Endodermal cell (in vitro differentiated cells): ENCODE measurements at places on chromosomes 1 and 21. TPM values are rescaled to one million over a fixed set of nuclear protein-coding genes. Genes with fewer than 3 reads are reported as not detected.

FAM43B gene
- total RNA-seq: 0.11 and 0.13 TPM in 2 replicates

DNA sequence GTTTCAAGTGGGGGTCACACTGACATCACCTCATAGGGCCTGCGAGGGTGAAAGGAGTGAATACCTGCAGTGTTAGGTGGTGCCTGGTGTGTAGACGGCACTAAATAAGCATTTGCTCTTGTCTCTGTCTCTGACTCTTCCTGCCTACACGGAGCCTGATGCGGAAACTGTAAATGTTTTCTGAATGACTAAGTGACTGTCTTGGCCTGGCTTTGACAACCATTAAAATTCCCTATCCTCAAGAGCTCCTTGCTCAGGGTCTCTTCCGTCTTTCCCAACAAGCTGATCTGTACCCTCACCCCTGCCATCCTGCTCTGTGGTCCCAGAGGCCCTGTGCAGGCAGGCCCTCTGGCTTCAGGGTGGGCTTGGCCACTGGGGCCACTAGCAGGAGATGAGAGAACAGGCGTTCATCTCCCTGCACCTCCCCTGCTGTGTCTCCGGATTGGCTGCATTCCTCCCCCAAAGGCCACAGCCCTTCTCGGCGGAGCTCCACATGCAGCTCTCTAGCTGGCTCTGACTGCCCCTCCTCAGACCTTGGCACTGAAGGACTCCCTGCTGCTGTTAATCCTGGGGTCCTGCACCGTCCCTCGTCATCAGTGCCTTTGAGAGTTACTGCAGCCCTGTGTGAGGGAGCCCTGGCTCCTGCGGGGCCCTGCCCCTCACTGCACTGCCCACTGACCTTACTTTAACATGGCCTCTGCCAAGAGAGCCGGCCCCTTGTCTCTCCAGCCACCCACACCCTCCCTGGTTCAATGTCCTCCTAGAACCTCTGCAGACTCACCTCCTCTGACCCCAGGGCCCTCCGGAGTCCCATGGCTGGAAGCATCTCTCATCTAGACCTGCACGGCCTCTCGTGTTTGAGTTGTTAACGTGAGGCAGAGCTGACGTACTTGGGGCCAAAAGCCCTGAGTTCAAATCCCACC, 211.1 kb downstream of the MATN1 start:
- DNase-seq: peak; percentile 84

CA6 gene
- total RNA-seq: not detected in 2 replicates

DNA sequence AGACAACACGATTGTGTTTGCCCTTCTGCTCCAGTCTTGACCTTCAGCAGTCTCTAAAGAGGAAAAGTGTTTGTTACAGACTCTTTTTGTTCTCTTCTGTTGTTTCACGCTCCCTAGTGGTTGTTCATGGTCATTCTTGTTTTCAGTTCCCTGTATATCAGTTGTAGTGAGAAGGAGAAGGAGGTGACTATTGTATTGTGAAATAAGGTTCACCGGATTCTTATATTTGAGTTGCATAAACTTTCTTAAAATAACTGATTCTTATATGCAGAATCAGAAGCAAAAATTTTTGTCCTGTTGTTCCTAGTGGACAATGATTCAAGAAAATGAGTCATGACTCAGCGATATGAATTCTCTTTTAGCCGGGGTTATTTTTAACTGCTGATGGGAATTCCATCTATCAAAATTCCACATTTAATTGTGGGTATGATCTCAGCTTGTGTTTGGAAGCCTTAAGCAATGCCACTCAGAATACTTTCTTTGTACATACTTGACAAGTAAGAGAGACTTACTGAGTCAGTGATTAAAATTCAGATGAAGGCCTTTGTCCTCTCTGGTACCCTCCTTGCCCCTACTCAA, 152.2 kb downstream of the CLEC20A start:
- DNase-seq: no peak

DNA sequence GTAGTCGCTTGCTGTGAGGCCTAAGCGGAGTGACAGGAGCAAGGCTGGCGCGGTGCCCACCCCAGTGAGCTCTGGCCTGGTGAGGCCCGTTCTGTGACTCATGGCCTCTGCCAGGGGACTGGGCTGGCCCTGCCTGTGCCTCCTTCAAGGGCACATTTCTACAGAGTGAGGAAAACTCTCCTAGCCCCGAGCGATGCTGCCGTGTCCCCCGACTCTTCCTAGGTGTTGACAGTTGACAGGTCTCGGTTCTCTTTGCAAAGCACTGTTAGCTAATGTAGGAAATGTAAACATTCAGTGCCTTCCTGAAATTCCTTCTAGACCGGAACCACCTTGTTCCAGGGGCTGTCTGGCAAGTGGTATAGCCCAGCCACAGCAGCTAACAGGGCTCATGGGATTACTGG, 43.9 kb downstream of the ABCG1 start:
- no peak for DNase-seq

DNA sequence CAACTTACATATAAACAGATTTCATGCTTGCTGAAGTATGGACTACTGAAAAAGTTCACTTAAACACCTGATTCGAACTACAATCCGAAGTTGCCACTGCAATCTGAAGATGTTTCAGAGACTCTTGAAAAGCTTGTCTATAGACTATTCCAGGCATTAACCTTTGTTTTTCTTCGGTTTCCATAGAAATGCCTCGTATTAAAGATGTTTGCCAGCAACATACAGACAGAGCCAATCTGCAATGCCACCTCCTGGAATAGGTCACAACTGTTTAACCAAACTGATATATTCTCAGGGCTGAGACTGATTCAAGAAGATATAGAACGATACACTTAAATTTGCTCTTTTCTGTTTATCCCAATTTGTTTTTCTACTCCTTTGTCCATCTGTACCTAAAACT, 28.9 kb upstream of the DMRTB1 start:
- DNase-seq: no peak

PADI3 gene
- total RNA-seq: 0.18 and 0.29 TPM in 2 replicates

DNA sequence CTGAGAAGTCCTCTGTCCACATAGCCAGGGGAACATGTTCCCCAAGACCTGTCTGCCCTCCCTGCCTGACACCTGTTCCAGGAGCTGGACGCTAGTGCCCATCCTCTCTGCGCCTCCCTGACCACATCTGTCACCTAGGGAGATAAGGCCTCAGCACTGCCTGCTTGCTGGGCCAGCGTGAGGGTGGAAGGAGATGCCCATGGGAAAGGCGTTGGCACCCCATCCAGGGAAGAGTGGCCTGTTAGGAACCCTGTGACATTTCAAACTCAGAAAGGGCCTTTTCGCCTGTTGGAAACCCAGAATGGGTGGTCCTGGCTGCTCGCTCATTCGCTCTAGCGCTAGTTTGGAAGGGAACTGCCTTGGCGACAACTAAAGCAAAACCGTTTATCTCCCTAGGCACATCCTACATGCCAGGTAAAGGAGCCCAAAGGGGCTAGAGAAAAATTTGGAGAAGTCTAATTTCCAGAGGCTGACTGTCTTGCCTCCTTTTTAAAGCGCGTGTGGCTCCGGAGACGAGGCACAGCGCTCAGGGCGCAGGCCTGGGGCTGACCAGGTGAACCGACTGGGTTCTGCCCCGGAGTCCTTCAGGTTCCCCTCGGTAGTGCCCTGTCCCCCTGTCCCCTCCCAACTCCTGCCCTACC, 410 bp downstream of the ACTA1 start:
- peak; percentile 48 for DNase-seq

CELA3B gene
- total RNA-seq: not detected in 3 replicates

DNA sequence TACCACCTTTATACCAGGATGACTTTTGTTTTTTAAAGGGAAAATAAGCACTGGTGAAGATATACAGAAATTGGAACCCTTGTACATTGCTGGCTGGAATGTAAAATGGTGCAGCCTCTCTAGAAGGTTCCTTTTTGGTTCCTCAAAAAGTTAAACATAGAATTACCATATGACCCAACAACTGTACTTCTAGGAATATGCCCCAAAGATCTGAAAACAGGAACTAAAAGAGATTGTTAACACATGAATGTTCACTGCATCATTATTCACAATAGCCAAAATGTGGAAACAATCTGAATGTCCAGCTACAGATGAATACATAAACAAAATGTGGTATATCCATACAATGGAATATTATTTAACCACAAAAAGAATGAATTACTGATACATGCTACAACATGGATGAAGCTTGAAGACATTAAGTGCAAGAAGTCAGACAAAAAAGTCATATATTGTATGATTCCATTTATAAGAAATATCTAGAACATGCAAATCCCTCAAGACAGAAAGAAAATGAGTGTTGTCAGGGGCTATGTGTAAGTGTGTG, 84.9 kb upstream of the DMRTA2 start:
- no peak for DNase-seq

- DNase-seq: no peak
Measured at GRCh38 chr1:167661527-167662426, 31.7 kb downstream of the RCSD1 start.

GRCh38 chr1:183632114-183632513, 3.5 kb downstream of the ARPC5 start:
- DNase-seq: no peak

- DNase-seq: peak; percentile 32
Measured at GRCh38 chr1:19013826-19014548, 57.5 kb upstream of the IFFO2 start.

LRRC7 gene
- 2.2 and 2.3 TPM in 2 replicates for total RNA-seq

GRCh38 chr1:54808443-54809207, 7.5 kb upstream of the TTC22 start:
- peak; percentile 75 for DNase-seq

- DNase-seq: no peak
Measured at GRCh38 chr21:36841866-36842265, 124.6 kb downstream of the HLCS start.

DNA sequence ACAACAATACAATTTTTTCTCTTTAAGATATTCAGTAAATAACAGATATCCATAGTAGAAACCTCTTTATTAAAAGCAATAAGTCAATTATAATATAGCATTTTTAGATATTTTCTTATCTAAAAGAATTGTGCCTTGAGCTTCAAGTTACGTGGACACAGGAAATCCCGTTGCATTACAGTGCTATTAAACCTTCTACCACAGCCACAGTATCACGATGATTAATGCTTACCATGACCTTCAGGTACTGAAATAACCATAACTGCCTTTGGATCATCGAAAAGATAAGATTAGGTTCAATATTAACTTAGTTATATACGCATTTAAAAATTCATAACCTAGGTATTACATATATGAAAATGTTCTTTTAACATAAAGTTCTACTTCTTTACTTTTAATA, 17.9 kb downstream of the B3GALNT2 start:
- DNase-seq: no peak

- DNase-seq: no peak
Measured at GRCh38 chr1:172325531-172325930, 95.0 kb upstream of the C1orf105 start.

DNA sequence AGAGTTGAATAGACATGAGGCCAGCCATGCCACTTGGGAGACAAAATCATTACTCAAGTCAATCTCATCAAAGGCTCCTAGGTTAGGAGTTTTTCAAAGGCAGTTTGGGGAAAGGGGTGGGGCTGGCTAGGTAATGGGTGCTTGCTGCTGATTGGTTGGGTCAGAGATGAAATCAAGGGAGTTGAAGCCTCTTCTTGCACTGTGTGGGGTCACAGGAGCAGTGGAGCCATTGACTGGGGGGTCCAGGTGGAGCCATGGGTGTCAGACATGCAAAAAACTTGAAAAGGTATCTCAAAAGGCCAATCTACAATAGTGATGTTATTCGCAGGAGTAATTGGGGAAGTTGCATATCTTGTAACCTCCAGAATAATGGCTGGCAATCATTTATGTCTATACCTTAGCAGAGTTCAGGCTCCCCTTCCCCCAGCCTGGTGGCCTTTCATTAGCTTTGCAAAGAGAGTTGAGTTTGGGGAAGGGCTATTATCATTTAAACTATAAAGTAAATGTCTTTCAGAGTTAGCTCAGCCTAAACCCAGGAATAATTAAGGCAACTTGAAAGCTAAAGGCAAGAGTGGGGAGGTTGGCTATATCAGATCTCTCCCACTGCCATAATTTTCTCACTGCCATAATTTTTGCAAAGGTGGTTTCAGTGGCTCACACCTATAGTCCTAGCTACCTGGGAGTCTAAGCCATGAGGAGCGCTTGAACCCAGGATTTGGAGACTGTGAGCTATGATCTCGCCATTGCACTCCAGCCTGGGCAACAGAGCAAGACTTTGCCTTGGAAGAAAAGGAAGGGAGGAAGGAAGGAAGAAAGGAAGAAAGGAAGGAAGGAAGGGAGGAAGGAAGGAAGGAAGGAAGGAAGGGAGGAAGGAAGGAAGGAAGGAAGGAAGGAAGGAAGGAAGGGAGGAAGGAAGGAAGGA, 7.8 kb upstream of the PINK1 start:
- DNase-seq: peak; percentile 90

DNA sequence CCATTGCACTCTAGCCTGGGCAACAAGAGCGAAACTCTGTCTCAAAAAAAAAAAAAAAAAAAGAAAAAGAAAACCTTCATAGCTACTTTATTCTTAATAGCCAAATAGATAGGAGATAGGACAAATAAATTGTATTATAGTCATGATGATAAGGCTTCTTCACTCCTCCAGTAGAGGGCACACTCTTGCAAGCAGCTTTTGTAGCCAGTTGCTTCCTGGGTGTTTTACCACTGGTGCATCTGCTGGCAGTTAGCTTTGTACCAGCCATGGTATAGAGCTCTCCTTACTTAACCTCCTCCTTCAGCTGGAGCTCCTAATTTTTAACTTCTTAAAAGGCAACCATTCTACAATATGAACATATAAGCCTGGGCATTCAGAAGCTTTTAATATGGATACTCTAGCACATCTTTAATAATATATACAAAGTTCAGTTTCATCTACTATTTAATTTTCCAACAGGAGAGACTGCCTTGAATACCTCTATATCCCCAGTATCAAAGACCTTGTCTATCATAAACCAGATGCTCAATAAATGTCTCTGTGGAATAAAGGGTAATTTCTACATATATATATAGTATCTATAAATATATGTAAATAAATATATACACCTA, 35.8 kb downstream of the EVI5 start:
- DNase-seq: peak; percentile 68

AADACL4 gene
- total RNA-seq: not detected in 2 replicates

DNA sequence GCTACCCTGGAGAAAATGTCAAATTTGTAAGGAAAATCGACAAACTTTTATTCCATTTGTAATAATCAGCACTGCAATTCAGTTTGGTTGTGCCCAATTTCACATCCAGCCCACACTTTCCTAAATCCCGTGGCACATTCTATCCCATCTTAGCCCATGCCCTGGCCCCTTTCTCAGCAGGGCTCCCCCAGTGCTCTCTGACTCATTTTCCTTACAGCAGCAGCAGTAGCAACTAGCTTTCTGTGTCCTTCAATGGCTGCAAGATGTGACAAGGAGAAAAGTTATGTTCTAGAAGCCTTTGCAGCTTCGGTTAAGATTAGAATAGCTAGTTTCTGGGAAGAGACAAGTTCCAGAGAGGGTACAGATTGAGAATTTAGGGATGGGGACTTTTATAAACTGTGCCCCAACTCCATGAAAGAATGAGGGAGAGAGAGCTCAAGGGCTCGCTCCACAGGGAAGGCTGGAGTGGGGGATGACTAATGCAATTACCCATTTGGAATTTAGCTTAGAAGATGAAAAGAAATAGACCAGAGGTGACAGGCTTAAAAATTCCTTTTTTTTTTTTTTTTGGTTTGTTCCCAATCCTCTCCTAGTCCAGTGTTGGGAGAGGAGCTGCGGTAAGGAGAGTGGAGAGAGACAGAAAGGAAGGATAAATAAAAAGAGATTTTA, 47.0 kb upstream of the POU2F1 start:
- peak; percentile 73 for DNase-seq

RGS21 gene
- total RNA-seq: not detected in 3 replicates

GRCh38 chr1:2789164-2789985, 12.1 kb downstream of the TTC34 start:
- DNase-seq: no peak

GRCh38 chr1:185860311-185860710, 126.1 kb downstream of the HMCN1 start:
- DNase-seq: no peak

CTTNBP2NL gene
- total RNA-seq: 33.1 and 36.0 TPM in 2 replicates
